ENCODE measurements at places on chromosomes 4 and X.

DNA sequence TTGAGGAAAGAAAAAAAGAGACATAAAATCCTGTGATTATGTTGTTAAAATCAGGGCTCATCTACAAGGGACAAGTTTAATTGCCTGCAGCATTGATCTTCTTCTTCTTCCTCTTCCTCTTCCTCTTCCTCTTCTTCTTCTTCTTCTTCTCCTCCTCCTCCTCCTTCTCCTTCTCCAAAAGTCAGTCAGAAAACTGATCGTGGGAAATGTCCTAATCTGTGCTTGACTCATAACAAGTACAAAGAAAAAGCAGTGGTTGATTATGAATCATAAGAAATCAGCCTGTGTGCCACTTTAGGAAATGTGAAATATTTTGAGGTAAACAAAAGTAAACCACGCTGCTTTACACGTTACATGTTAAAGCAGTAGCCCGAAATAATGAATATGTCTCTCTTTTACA lies 2.7 kb upstream of the ATP10D start:
- DNase-seq = no peak

DNA sequence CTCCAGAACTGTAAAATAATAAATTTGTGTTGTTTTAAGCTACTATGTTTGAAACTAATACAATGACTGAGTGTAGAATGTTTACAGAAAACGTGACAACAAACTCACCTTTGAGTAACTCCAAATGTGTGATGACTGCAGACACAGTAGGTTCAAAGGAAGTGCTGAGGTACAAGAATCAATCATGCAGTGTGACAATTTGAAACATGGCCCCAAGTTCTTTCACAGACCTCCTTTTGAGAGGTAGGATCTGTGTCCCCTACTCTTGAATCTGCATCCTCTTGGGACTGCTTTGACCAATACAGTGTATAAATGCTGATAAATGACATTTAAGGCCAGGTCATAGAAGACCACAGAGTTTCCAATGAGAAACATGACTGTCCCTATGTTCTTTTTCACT lies 667.7 kb upstream of the DIPK2B start:
- DNase-seq = no peak

DNA sequence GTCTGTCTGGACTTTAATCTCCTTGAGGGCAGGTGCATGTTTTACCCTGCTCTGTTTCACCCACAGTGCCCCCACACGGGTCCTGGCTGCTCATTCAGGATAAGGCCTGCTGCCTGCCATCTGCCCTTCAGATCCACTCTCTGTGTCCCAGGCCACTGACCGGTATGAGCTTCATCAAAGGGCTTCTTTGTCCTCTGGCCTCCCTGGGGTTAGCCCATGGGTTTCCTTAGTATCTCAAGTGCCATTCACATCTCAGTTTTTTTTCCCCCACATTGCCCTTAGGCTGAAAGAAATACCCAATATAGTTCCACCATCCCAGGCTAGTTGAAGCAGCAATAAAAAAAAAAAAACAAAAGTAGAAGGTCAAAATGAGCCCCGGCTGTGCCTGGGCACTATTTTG lies 9.3 kb downstream of the CD99L2 start:
- DNase-seq = no peak

DNA sequence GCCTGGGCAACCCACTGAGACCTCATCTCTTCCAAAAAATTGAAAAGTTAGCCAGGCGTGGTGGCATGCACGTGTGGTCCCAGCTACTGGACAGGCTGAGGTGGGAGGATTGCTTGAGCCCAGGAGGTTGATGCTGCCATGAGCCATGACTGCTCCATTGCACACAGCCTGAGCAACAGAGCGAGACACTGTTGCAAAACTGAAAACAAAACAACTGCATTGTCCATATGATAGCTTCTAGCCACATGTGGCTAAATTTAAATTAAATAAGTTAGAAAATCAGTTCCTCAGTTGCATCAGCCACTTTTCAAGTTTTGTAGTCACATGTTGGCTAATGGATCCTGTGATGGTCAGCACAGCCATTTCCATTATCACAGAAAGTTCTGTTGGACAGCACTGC lies 67.9 kb downstream of the GAB1 start:
- DNase-seq = no peak

DNA sequence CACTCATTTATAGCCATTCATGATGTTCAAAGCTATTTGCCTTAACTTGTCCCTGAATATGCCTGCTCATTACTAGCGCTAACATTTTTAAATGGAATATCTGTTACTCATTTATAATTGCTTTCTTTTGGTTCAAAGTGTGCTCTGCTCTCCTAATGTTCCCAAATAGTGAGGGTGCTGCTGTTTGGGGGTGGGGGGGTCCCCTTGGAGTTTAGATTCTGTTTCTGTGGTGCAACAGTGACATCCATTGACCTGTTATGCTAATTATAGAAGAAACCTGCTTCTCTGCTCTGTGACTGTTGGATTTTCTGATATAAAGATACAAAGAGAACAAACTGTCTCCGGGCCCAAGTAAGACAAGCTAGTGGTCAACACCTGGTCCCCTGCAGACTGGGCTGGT lies 222.4 kb downstream of the SHROOM3 start:
- DNase-seq = no peak

DNA sequence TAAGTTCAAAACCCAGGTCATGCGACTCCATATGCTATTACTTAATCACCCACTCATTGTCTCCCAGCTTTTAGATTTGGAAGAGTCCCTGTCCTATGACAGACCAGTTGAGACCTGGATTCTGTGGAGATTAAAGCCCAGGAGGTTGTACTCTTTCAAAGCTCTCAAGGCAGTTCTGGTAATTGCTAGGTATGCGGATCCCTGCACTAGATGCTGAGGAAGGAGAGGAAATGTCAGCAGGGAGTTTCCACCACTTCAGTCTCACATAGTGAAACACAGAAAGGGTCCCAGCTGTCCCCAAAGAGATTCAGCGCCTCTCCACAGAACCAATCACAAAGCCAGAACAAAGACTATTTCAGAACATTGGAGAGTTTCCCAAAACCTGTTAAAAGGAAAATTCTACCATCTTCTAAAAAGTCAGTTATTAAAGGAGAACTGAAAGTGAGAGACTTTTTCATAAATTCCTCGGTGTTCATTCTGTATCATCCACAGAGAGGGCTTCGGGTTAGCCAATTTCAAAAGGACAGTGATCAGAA lies 53.4 kb downstream of the IRF2 start:
- DNase-seq = no peak

DNA sequence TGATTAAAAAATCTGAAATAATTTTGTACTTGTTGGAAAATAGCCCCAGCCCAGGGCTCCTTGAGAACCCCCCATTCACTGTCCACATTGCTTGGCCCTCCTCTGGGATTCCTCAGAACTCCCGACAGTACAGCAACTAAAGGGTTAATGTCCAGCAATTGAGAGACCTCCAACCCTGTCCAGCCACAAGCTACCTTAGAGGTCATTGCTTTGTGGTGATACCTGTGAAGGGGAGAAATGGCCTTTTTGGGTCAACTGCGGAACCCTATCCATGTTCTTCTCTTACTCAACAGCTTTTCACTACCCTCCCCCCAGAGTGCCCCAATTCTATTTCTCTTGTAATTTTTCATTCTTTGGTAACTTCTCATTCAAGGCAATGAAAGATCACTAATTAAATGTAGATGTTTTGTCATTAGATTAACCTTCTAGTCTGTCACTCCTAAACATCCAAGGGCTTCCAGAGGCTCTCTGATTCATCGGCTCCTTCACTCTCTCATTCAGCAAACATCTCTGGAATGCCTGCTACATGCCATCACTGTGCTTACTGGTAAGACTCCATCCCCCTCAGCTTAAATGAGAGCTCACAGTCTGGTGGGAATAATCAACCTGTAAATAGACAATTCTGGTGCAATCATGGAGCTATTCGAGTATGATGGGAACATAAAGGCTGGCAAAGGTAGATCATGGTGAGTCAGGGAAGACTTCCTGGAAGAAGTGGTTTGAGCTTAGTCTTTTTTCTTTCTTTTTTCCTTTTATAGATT lies 241.4 kb upstream of the PGRMC2 start:
- DNase-seq = no peak

GRCh38 chr4:54840992-54841768 lies 183.4 kb downstream of the KIT start:
- DNase-seq = no peak

- no peak for DNase-seq
Observed at GRCh38 chrX:19846995-19847790, 40.2 kb downstream of the SH3KBP1 start.

- DNase-seq = no peak
Observed at GRCh38 chr4:36041340-36041739, 203.0 kb downstream of the ARAP2 start.

- DNase-seq = no peak
Observed at GRCh38 chr4:158710814-158711213, 12.4 kb downstream of the PPID start.

GRCh38 chr4:29013341-29013740 lies 1706.8 kb upstream of the PCDH7 start:
- no peak for DNase-seq

- no peak for DNase-seq
Observed at GRCh38 chr4:38151873-38152272, 191.7 kb downstream of the PTTG2 start.

DNA sequence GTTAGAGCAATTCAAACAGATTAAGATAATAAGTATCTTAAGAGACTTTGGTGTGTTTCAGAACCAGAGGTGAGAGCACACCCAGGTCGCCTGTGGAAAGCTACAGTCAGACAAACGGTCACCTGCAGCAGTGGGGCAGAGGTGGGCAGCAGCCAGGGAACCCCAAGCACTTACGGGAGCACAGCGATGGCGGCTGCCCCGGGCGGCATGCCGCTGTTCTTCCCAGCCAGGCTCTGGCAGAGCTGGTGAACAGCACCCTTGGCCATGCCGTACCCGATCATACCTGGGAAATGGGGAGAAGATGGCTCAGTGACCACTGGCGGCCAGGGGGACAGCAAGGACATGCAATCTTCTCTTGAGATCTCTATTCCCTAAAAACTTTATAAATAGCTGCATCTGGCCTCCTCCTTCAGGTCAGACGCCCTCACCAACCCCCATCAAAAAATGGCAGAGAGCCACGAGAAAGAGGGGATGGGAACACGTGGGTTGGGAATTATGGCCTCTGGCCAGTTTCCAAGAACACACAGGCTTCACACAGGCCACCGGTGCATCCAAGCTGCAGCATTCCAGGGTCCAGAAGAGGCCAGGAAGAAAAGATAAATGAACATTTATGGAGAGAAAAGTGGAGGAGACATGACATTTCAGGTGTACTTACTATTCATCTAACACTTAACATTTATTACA lies 19.7 kb downstream of the QDPR start:
- DNase-seq = no peak

DNA sequence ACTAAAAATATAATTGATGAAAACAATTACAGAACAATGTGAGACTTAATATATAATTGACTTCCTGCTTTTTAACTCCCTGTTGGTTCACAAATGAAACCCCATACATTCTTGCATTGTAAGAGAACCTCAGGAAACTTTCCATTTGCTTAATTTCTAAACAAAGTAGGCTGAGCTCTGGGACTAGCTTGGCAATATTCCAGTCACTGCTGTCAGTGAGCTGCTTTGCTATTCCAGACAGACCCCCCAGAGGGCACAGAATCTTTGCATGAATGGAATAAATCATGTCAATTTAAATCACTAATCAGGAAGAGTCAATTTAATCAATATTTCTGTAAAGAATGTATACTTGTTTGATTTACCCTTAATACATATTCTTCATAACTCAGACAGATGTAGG lies 110.6 kb downstream of the NEXMIF start:
- no peak for DNase-seq

DNA sequence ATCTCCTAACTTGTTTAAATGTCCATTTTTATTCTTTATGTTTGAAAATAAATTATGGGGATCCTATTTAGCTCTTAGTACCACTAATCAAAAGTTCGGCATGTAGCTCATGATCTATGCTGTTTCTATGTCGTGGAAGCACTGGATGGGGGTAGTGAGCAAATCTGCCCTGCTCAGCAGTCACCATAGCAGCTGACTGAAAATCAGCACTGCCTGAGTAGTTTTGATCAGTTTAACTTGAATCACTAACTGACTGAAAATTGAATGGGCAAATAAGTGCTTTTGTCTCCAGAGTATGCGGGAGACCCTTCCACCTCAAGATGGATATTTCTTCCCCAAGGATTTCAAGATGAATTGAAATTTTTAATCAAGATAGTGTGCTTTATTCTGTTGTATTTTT lies 27.6 kb downstream of the NUDT6 start:
- no peak for DNase-seq

DNA sequence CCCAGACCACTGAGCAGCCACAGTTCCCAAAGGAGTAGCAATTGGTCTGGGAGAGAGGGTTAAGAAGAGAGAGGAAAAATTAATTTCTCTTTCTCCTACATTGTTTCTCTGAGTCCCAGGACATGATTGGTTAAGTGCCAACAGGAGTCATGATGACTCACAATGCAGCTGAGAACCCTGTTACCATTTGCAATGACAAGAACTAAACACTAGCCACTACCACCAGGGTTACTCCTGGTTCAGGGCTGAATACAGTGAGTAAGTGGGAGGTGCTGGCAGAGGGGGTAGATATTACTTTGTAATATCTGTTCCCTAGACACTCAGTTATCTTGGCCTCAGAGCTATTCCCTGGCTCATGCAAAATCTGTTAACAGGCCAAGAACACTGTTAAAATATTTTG lies 18.0 kb downstream of the ETDC start:
- DNase-seq = peak; percentile 41

DNA sequence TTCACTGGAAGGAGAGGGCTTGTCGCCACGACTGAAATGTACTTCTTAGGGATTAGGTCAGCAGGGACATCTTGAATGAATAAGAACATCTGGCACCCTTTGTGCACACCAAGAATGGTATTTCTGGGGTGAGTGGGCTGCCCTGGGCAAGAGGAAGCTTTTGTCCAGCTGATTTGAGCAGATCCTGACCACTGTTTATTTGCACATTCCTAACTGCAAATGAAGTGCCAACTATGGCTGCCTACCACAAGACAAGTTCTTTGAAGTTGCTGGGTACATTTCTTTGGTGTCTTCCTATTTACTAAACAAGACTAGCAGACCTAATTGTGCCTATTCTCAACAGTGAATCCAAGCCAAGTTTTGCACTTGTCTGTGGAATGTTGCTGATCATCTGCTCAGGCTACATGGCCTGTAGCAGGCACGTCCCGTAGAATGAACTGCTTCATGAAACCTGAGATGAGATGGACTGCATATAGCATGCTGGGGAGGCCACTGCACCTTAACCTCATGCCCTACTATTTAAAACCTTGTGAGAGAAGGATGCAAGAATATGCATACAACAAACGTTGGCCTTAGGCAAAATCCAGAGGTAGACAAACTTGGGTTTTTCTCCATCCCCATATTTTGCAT lies 45.0 kb downstream of the PIR start:
- no peak for DNase-seq

DNA sequence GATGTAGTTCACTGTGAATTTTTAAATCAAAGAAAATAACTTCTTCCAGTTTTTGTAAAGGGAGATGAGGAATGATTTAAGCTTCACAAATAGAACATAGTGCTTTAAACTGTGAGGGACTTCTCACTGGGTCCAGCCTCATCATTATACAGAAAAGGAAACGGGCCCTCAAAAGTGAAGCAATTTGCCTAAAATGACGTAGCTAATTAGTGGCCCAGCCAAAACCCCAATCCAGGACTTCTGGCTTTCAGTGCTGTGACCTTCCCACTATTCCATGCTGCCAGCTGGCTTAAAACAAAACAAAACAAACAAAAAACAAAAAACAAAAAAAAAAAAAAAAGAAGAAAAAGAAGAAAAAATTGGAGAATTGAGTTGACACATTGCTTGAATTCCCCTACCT lies 45.0 kb upstream of the STOX2 start:
- no peak for DNase-seq

- no peak for DNase-seq
Observed at GRCh38 chr4:7021930-7022664, 21.1 kb upstream of the TADA2B start.
